CD4-positive, alpha-beta T cell treated with Interleukin-6 for 4 hours (primary cell): ENCODE measurements at places on chromosomes 16 and 17.

- peak; percentile 2 for DNase-seq
Measured at GRCh38 chr16:19167710-19168370, at the start of gene SYT17. SYT17 (plus strand) TSS chr16:19168240; CDS start chr16:19168647, 407 bp downstream.

DNA sequence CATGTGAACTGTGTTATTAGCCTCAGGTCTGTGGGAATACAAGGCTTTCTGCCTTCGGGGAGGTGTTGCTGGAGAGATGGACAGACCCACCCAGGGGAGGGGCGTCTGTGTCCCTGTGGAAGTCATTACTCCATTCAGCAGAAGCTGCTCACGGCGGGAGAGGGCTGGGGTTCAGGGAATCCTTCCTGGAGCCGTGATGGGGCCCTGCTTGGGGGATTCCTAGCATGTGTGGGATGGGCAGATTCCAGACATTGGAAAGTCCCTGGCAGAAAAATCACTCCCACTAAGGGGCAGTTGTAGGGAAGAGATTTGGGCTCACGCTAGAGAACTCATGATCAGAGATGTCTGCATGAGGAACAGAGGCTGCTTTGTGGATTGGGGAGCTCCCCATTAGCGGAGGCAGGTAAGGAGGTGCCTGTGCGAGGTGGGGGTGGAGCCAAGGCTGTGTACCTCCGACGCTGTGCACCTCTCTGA, 56.3 kb upstream of the IL34 start:
- no peak for DNase-seq

- no peak for DNase-seq
Measured at GRCh38 chr17:59093702-59094231, 12.9 kb downstream of the TRIM37 start.

DNA sequence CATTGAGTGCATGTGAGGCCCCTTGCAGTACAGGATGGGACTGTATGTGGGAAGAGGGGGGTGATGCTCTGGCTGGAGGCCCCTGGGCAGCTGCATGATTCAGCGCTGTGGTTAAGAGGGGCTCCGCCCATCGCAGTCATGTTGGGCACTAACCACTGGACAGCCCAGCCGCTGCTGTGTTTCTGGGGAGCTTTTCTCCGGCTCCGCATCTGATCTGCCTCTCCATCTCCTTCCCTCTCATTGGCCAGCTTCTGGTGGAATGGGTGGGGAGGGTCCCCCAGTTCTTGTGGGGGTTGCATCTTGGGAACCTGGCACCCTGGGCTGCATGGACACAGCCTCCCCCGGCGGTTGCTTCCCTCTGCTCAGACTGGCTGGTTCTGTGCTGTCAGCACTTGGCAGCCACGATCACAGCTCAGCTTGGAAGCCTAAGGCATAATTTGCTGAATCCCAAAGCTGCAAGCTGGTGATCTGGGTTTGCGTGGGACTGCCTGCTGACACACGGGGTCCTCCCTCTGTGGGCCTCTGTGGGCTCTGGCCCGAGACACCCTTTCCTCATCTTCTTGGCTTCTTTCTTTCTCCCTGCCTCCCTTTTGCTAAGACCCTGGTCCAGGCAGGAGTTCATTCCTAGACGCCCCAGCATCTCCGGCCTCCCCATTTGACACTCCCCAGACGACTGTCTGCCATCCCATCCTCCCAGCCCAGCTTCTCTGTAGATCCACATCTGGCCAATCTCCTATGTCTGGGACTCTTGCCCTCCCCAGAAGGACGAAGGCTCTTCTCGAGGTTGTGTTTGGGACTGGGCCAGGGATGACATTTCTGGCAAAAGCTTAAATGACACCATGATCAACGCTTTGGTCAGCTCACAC, 168.3 kb downstream of the SEC14L1 start:
- no peak for DNase-seq

DNA sequence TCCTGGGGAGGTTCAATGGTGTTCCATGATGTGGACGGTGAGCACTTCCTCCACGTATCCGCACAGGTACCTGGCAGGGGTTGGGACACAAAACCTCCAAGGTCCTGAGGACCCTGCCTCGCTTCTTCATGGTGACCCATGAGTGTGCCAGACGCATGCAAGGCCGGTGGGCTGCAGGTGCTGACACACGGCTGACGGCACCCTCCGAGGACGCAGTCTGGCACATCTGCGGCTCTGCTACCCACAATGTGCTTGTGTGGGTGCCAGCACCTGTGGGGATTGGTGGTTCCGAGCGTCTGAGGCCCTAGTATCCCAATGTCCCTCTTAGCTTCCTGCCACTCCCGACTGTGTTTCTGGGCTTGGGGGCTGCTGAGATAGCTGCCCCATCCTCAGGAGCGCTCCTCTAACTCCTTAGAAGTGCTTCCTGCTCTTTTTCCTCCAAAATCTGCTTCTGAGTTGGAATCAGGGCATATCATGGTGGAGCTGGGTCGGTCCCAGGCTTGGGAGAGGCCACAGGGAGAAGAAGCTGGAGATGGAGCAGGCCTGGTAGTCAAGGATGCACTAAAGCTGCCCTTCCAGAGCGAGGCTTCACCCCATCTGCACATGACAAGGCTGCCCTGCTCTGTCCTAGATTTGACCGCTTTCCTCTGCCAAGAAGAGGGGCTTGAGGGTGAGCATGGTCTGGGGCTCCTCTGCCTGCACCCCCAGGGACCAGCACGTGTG, 1.6 kb downstream of the CYGB start:
- DNase-seq = no peak

DNA sequence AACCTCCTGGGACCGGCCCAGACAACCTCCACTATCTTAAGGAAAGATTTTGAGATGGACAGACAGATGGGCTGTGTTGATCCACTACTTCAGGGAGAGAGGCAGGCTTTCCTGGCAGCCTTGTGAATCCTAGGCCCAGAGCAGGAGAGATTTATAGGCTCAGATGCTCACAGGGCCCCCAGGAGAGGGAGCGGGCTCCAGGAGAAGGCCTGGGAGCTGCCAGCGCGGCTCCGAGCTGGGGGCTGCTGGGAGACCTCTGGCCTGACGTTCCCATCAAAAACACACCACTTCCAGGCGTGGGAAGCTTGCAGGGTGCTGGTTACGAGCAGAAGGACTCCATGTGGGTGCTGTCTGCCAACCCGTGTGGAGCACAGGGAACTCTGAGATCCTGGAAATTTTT, 53.2 kb downstream of the MYH11 start:
- DNase-seq = no peak

DNA sequence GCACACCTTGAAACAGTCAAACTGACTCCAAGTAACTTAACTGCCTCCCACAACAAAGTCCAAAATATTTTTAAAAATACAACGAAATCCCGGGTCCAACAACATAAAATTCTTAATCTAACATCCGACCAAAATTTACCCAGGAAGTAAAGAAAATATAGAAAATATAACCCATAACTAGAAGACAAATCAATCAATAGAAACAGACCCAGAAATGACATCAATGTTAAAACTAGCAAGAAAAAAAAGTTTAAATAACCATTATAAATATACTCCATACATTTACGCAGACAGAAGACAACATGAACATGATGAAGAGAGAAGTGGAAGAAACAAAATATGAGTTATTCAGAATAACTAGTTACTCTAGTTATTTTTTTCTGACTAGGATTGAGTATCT, 3.7 kb downstream of the ZNF597 start:
- no peak for DNase-seq

GRCh38 chr17:322006-322780, 30.4 kb downstream of the RPH3AL start:
- no peak for DNase-seq

DNA sequence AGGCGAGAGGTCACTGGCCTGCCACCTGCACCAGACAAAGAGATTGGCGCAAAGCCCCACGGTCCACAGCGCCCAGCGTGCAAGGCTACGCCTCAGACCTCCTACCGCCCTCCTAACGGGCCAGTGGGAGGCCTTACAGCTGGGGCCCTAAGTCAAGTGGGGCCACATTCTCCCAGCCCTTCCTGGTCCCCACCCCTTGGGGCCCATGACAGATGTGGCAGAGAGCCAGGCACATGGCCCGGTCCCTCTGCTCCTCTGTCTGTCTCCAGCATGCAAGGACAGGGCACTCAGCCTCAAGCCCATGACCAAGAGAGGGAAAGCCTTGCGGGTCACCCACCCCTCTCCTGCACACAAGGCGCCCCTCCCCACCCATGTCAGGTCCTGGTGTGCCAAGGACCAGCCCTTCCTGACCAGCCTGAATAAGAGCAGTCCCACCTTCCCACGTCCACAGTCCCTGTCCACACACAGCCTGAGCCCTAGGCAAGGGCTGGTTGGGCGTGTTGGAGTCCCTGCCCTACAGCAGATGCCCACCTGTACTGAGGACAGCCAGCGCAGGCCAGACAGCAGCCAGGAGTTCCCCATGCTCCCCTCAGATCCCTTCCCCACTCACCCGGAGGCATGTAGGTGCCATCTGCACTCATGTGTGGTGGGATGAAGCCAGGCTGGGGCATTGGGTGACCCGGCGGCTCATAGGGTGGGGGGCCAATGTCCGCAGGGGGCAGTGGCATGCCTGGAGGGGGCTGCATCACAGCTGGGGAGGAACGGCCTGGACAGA, 25.3 kb downstream of the CDIP1 start:
- no peak for DNase-seq
